ENCODE measurements at places on chromosomes 5 and 9.

DNA sequence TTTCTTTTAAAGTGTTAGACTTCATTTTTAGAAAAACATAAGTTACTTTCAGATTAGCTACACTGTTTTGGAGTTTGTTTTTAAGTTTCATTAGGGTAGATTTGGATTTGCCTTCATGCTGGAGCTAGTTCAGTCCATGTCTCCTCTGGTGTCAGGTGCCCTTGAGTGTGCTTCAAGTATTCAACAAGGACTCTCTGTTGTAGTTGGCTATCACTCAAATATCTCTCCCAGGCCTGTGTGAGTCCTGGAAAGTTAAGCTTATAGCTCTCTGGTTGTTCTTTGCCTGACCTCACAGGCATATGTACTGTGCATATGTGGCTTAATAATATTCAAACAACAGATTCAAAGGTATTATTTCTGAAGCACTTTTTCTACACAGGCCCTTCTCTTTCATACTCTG, 45.4 kb downstream of the PTBP3 start:
- DNase-seq = no peak

DNA sequence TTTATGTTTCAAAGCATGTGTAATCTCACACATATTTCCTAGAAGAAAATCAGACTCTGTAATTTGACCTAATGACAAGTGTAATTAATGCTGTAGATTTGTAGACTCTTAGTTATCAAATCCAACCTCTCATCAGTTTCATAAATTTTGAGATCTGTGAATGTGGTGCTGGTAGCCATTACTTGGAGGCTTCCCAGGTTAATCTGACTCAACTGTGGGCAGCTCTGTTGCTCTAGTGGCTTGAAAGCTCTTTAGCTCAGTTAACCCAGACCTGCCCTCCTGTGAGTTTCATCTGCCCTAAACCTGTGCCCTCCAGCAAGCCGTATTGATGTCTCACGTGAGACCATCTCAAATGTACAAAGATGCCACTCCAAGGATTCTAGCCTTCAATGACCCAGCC, 323.4 kb downstream of the FBXL7 start:
- peak; percentile 34 for DNase-seq

DNA sequence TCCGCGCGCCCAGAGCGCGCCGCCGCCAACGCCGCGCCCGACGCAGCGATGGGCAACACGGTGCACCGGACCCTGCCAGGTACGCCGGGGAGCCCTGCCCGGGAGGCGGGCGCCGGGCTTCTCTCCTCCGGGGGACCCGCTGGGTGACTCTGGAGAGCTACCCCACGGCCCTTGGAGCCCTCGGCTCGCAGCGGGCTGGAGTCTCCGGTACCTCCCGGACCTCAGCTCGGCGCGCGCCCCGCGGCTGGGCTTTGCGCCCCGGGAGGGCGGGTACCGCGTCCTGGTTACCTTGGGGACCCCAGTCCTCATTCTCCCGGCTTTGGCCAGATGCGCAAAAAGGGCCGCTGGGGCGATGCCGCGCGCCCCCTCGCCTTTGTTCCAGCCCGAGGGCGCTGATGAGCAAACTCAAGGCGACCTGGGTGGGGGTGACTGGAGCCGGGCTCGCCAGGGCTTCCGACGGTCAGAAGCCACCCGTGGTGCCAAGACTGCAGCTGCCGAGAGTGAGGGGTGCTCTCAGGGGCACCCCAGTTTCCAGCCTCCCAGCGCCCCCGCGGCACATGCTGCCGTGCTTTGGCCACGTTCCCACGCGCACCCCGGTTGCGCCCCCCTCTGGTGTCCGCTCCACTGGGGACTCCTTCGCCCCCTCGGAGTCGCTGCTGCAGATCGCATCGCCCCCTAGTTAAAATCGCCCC, 442 bp downstream of the NEURL1B start:
- DNase-seq = no peak

DNA sequence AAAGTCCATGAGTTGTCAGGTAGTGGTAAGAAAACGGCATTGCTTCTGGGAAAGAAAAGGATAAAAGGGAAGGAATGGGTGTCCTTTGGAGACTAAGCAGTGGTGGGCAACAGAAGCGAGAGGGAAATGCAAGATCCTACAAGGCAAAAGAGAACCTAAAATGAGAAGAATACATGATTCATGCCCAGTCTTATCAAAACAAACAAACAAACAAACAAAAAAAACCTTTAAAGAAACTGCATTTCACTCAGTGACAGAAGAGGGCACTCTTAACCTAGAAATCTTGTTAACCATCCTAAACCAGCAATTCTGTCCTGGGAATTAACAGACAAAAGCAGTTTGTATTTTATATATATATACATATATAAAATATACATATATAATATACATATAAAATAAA, 88.5 kb downstream of the SUSD1 start:
- peak; percentile 53 for DNase-seq

GRCh38 chr5:24331531-24331930, 313.2 kb downstream of the CDH10 start:
- DNase-seq = no peak

- peak; percentile 3 for DNase-seq
Observed at GRCh38 chr5:40877371-40877988, 31.8 kb upstream of the C7 start.

- DNase-seq = no peak
Observed at GRCh38 chr5:116546743-116547124, 27.9 kb downstream of the SEMA6A start.

DNA sequence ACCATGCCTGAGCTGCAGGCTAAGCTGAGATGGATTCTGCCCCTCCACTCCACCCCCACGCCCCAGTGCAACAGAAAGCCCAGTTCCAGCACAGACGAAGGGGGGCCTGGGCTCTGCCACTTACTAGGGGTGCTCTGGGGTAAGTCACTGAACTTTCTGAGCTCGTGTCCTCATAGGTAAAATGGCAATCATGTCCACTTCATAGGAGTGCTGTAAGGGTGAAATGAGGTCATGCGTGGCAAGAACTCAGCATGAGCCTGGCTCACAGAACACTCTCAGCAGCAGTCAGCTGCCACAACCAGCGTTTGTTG, 8.4 kb upstream of the PSD2 start:
- no peak for DNase-seq

DNA sequence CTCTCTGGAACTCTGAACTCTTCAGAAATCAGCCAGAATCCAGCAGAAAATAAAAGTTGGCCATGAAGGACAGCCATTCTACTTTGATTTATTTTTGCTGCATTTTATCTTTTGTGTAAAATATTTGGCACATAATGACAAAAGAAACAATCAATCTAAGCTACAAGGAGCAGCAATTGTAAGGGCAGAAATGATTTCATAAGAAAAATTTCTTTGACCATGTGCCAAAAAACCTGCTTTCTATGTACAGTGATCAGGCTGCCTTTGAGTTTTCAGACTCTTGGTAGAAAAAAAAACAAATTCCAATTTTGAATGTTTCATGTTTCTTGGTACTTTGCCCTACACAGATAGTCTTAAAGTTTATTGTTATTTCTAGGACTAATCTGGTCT, 69.8 kb upstream of the SLC1A3 start:
- DNase-seq = no peak

- peak; percentile 89 for DNase-seq
Observed at GRCh38 chr5:57383093-57383861, 99.3 kb downstream of the ACTBL2 start.

DNA sequence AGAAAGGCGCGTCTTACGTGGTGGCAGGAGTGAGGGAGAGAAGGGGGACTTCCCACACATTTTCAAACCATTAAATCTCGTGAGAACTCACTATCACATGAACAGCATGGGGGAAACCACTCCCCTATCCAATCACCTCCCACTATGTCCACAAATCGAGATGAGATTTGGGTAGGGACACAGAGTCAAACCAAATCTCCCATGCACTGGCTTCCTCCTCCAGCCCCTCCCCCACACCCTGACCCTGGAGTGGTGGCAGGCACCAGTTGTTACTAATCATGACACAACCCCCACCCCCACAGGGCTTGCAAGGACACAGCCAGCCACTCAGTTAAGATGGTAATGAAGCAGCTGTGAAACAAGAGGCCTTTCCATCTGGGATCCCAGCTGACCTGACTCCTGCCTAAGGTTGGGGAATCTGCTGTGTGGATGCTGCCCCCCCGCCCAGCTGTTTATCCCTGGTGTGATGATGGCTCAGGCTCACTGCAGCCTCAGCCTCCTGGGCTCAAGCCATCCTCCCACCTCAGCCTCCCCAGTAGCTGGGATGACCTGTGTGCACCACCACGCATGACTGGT, 57.1 kb upstream of the FUBP3 start:
- DNase-seq = peak; percentile 25

DNA sequence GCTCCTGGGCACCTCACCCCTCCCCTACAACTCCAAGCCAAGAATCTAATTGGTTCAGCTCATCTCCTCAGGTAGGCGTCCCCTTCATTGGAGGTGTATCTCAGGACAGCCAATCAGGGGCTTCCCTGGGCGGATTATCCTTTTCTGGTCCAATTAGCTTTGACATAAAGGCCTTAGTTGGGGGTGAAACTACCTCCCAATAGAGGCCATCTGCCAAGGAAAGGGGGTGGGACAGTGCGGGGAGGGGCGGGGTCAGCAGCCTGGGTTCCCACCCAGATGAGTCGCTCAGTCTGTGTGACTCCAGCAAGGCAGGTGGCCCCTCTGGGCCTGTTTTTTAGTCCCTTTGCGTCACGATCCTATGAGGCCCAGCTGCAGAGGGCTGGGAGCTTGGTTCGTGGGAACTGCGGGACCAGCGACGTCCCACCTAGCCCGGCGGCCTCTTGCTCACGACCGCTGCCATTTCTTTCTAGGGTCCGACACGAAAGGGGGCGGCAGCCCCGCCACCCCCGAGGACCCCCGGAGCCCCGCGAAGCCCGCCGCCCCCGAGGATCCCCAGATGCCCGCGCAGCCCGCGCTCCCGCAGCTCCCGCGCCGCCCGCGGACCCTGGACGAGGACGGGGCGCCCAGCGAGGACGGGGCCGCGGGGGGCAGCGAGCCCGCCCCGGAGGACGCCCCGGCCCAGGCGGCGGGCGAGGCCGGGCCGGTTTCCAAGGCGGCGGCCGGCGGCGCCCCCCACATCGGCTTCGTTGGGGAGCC, 8.9 kb downstream of the PRRT1B start:
- peak; percentile 3 for DNase-seq

DNA sequence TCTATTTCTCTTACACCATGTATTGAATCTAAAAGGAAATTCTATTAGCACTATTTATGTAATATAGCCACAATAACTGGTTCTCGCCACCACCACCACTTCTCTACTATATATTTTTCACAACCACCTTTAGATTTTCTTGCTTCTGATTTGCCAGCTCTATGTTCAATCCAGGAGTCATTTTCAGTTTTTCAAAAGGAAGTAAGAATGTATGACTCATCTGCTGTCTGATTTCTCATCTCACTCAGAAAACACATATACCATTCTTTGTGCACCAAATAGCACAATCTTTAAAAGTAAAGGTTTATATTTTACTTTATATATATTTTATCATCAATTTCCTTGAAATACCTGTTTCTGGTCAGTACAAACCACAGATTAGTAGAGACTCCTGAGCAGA, 1127.5 kb downstream of the TAF11L14 start:
- DNase-seq = no peak

DNA sequence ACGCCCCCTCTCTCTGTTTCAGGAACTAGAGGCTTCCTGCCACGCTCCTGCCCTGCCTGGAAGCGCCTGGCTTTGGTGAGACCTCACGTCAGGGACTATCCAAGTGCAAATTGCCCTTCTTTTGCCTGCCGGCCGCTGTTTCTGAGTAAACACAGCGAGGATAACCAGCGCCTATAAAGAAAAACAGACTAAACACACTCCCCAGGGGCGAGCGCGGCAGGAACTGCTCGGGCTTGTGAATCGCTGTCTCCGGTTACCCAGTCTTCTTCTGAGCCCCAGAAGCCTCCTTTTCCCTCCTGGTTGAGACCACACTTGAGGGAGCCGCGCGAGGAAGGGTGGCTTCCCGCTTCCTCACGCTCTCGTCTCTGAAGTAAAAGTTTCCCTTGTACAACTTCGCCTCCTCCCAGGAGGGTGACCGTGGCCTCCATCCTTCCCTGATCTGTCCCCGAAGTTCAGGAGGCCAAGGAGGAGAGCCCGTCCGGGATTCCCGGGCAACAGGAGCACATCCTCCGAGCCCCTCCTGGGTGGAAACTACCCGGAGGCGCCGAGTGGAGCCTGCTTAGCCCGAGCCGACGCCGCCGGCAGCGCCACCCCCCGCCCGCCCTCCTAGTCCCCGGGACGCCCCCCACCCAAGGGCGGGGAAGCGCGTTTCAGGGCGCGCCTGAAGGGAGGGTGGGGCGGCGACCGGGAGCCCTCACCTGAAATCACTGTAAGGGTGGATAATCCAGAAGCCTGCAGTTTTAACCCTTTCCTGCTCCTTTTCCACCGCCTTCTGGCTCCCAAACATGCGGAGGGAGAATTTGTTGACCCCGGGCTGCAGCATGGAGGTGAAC, 993 bp downstream of the HCN1 start:
- DNase-seq = no peak

GRCh38 chr9:26510137-26510536, 382.5 kb downstream of the CAAP1 start:
- no peak for DNase-seq

GRCh38 chr9:124453586-124454191, 3.4 kb downstream of the ADGRD2 start:
- no peak for DNase-seq

GRCh38 chr5:142537938-142538337, 148.0 kb downstream of the FGF1 start:
- DNase-seq = peak; percentile 78

GRCh38 chr5:73116506-73116905, 3.9 kb upstream of the TMEM171 start:
- no peak for DNase-seq

DNA sequence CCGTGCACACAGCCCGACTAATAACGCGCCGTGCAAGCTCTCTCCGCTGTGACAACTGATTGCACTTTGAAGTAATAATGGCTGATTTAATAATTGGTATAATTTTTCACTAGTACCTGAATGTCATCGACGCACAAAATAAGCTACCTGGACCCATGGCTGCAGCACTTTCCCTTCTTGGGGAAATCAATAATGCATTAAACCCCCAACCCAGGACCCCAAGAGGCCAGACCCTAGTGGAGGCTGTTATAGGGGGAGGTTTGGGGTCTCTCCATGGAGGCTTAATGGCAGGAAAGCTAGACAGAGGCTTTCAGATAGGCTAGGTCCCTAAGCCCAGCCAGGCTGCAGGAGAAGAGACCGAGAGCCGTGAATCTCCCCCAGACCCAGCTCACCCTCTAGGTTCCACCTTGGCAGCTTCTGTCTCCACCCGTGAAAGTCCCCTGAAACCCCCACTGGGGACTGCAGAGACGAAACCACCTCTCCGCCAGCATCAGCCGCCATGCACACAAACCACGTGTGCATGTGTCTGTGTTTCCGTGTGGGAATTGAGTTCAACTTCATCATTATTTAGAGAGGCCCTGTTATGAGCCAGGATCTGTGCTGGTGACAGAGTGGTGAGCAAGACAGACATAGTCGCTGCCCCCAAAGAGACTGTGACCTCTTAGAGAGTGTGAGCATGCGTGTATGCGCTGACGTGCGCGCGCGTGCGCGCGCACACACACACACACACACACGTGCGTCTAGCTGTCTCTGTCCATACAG, 168.6 kb upstream of the MVB12B start:
- no peak for DNase-seq

DNA sequence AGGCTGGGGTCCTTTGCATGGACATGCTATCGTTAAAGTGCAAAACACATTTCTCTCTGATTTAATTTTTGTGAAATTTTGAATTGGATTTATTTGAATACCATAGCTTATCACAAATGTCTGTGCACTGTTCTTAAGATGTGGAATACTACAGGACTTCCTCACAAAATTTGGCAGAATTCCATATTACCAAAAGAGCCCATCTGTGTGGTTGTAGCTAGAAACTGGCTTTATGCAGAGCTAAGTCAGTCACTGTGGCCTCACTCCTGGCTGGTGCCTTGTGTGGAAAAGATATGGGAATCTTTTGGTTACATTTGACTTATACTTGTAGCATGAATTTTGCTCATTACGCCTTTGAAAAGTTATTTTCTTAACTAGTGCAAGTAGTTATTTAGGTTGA, 35.5 kb downstream of the ACO1 start:
- DNase-seq = no peak
